Kidney epithelial cell (primary cell): ENCODE measurements at places on chromosomes 7 and 10. TPM values are rescaled to one million over a fixed set of nuclear protein-coding genes. Genes with fewer than 3 reads are reported as not detected.

ZCWPW1 gene
- total RNA-seq = 0.88 and 1.8 TPM in 2 replicates

FGFBP3 gene
- total RNA-seq = 0.42 and 1.2 TPM in 2 replicates

NXPH1 gene
- total RNA-seq = not detected in 2 replicates

NSUN6 gene
- 6.6 TPM in 2 replicates for total RNA-seq

CALML5 gene
- total RNA-seq = 0.34 TPM in 1 of 2 replicates, not detected in the other

INHBA gene
- 76.1 and 77.1 TPM in 2 replicates for total RNA-seq

NCF1 gene
- 1.9 and 2.3 TPM in 2 replicates for total RNA-seq

ERLIN1 gene
- 10.3 and 17.7 TPM in 2 replicates for total RNA-seq

CRPPA gene
- 1.4 and 1.8 TPM in 2 replicates for total RNA-seq

CYP3A7 gene
- not detected in 2 replicates for total RNA-seq

SH2B2 gene
- 10.0 and 11.4 TPM in 2 replicates for total RNA-seq

SHLD2 gene
- total RNA-seq = 17.9 and 26.4 TPM in 2 replicates

UCMA gene
- not detected in 2 replicates for total RNA-seq

NPFFR1 gene
- total RNA-seq = 0.04 and 0.21 TPM in 2 replicates

NKX2-3 gene
- not detected in 2 replicates for total RNA-seq

LRRC18 gene
- not detected in 2 replicates for total RNA-seq

TUBAL3 gene
- 0.34 and 0.46 TPM in 2 replicates for total RNA-seq

WNT8B gene
- total RNA-seq = 0.07 TPM in 1 of 2 replicates, not detected in the other

ZC3HAV1L gene
- total RNA-seq = 14.4 and 21.6 TPM in 2 replicates

IQUB gene
- total RNA-seq = 0.21 and 0.63 TPM in 2 replicates

FKBP6 gene
- total RNA-seq = not detected in 2 replicates

FAM25G gene
- total RNA-seq = 3.2 and 15.7 TPM in 2 replicates

PRKG1 gene
- 1.3 and 2.6 TPM in 2 replicates for total RNA-seq
